Kidney glomerular epithelial cell (primary cell): ENCODE measurements at places on chromosomes 16 and 17.

DNA sequence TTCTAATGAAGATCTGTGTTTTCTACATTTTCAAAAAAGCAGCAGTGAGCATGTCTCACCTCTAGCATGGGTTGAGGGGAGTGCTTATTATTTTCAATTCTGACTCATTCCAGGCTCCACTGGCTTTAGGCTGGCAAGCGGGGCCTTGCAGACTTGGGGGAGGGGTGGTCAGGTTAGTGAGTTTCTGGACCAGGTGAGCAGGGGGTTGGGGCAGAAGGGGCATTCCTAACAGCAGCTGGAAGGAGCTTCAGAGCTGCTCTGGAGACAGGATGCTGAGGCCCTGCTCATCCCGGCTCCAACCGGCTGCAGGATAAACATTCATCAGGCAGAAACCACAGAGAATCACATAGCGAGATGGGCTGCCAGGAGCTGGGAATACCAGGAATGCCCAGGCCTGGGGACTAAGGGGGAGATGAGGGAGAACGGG is 10.5 kb upstream of the KRT19 start:
- DNase-seq: peak; percentile 97

DNA sequence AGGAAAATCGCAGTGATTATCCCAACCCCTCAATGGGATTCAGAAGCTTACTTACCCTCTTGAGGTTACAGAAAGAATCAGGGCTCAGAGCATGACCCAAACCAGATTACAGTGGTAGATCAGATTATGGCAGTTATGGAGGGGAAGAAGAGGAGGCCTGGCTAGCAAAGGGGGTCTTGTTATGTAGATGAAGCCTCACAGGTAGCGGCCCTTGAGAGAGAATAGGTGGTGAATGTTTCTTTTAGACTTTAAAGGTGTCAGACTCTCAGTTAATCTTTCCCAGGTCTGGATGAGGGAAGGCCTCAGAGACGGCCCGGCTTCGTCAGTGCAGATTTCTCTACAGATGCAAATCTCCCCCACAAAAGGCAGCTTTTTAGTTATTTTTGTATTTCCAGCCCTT is 15.6 kb downstream of the RNF112 start:
- no peak for DNase-seq

DNA sequence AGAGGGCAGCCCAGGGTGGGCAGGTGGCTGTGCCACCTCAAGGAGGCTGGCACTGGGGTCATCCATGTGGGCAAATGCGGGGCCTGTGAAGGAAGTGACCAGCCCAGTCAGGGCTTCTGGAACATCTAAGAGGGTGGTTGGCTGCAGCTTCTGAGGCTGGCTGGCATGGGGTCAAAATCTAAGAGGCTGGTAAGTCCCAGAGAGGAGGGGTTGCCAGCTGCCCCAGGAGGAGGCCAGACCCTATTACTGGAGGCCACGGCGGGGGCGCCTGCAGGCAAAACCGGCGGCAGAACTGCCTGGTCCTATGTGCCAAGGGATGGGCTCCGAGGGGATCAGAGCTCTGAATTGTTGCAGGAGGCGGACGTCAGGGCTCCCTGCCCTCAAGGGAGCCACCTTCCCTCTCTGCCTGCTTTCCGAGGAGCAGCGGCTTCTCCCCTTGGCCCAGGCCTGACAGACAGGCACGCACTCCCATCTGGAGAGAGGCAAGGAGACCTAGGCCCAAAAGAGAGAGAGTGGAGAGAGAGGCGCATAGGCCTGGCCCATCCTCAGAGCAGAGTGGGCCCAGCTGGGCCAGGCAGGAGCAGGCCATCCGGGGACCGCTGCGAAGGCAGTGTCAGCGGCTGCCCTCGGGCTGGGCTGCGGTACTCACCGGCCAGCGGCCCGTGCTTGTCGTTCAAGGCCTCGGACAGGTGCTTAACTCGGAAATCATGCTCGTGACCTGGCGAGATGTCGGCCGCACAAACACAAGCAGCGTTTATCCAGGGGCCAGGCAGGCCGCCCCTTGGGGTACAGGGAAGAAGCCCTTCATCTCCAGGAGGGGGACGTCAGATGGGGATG is 10.9 kb downstream of the ZACN start:
- no peak for DNase-seq

DNA sequence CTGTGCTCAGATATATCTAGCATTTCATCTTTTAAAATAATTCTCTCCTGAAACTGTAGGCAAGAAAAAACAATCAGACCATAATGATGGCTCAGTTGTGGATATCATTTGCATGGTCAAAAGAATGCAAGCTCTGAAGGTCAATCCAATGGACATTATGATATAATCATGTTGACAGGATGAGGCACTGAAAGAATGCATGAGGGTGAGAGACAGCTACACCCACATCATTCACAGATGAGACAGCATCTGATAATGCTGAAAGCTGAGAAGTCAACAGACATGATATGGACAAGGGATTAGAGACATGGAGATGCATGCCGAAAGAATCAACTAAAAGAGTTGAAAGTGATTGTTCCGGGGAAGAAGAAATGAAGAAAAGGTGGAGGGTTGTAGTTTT is 346.4 kb upstream of the CDH5 start:
- no peak for DNase-seq

DNA sequence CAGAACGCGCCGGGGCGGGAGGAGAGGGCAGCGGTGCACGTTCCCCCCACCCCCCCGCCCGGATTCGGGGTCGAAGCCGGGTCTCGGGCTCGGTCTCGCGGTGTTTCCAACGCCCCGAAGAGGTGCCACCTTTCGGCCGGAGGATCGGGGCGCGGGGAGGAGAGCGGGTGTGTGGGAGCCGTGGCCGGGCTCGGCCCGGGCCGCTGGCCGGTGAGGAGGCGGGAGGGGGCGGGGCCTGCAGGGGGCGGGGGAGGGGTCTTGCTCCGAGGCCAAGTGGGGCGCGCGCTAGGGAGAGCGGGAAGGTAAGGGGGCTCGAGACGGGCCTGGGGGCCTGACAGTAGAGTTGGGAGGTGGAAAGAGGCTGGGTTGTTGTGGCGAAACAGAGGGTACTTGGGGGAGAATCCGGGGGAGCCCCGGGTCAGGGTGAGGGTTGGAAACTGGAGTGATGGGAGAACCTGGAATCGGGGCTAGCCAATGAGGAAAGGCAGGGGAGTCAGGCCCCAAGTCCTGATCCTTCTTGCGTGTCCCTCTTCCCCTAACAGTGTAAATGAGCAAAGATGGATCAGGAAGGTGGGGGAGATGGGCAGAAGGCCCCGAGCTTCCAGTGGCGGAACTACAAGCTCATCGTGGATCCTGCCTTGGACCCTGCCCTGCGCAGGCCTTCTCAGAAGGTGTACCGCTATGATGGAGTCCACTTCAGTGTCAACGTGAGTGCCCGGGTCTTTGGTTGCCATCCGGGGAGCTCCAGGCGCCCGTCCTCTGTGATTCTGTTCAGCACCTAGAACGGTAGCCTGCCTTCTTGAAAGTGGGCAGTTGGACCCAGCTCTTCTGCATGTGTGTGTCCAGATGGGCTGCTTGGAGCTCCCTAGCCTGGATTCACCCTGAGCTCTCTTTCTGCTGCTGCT is 873 bp downstream of the SETD1A start:
- no peak for DNase-seq

DNA sequence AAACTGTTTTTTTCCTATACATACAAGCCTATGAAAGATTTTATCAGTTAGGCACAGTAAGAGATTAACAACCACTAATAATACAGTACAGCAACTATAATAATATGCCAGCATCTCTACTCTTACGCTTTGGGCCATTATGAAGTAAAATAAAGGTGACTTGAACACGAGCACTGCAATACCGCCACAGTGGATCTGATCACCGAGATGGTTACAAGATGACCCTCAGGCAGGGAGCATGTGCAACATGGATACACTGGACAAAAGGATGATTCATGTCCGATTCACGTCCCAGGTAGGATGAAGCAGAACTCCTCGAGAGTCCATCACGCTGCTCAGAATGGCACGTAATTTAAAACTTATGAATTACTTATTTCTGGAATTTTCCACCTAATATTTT is 10.5 kb downstream of the PELP1 start:
- DNase-seq: no peak

DNA sequence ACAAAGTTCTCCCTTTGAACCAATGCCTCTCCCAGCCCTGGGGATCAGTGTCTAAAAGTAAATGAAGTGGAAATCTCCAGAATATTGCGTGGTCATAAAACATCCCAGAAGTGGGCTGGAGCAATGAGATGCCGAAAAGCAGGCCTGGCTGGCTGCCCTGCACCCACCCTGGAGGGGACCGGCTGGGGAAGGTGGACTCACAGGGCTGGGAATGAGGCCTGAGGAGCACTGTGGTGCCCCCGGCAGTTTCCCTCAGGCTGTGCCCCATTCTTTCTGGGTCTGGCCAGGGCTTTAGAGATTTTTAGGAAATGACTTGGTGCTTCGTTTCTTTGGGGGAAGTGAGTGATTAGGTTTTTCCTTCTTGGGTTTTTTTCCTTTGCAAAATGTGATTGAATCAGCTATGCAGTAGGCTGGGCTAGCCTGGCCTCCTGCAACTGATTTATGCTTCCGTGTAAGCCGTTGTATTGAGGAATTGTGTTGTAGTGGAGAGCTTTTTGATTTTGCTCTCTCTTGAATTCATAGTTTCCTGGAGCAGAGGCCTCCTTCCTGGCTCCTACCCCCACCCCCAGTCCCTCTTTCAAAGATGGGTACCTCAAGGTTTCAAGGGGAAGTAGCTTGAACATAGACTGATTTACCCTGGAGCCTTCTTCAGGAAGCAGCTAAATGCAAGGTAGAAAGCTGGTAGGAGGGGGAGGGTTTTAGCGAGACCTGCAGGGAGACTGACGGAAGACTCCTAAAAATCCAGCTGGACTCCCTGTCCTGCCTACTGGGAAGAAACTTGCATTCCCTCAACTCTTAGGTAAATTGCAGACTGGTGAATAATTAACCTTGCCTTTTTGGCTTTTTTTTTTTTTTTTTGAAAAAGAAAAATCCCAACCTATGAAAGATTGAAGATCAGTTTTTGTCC is 170.2 kb downstream of the RAB11FIP4 start:
- peak; percentile 33 for DNase-seq

DNA sequence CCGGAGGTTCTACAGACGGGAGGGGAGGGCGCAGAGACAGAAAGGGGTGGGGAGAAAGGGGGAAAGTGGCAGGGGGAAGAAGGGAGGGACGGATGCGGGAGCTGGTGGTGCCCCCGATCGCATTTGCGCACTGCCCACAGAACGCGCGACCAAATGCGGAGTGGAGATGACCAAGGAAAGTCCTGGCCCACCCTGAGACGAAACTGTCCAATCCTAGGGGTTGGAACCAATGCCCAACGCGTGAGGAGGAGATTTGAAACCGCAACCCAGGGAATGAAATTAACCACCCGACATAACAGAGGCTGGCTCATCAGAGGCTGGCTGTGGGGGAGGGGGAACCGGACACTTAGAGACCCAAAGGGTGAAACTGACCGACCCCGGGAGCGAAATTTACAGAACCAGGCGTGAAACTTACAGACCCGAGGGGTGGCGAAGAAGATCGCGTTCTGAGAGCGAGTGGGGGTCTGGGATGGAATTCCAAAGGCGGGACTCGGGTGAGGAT is 1.4 kb downstream of the HES7 start:
- no peak for DNase-seq

DNA sequence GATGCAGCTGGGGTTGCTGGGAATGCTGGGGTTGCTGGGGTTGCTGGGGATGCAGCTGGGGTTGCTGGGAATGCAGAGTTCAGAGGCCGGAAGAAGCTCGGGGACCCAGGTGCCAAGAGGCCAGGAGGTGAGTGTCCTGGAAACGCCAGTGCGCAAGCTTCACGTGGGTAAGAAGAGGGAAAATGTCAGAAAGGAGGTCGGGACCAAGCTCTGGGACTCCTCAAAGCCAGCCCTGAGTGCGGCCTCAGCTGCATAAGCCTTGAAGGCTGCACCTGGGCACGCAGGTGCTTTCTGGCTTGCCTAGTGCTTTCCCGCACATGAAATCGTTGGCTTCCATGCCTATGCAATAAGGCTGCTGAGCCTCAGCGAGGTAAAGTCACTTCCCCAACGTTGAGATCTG is 48.3 kb downstream of the PITPNM3 start:
- DNase-seq: no peak

DNA sequence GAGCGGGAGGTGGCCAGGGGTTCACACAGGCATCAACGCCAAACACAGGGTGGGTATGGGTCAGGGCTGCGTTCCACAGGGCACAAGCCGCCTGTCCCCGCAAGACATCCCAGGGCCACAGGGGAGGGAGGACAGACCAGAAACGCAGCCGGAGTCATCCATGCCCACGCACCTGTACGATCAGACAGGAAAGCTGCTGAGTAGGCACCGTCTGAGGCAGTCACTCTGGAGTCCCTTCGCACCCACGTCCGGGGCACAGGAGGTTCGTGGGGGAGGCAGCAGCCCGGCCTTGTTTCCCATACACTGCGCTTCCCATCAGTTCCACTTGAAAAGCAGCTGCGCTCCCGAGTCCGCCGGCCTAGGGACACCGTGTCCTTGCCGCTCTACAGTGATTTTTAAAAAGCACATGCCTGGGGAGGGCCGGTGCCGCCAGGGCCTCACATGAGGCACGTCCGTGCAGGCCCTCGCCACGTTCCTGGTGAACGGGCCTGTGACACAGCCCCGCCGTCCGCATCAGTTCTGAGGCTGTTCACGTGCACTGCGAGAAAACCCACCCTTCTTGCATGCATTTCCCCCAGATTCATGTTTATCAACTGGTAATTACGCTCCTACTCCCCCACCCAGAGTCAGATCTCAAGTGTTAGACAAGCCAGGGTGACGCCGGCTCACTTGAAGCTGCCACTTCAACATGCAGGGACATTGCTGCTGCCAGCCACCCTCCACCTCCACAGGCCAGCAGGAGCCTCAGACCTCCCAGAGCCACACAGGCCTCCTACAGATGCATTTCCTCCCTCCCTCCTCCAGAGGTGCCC is 34.8 kb downstream of the WDR45B start:
- no peak for DNase-seq

- DNase-seq: no peak
Measured at GRCh38 chr16:30003670-30004423, 7.0 kb downstream of the DOC2A start.

DNA sequence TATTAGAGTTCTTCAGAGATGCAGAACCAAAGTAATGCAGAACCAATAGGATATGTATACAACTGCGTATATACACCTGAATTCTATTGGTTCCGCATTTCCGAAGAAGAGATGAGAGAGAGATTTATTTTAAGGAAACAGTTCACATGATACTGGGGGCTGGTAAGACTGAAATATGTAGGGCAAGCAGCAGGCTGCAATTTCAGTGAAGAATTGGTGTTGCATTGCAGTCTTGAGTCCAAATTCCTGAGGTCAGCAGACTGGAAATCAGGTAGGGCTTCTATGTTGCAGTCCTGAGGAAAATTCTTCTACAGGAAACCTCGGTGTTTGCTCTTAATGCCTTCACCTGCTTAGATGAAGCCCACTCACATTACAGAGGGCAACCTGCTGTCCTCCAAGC is 128.2 kb upstream of the MED13 start:
- DNase-seq: peak; percentile 36

- DNase-seq: no peak
Measured at GRCh38 chr17:46832331-46832821, 13.9 kb upstream of the WNT3 start.
